ENCODE measurements at places on chromosomes 6 and 20.

DNA sequence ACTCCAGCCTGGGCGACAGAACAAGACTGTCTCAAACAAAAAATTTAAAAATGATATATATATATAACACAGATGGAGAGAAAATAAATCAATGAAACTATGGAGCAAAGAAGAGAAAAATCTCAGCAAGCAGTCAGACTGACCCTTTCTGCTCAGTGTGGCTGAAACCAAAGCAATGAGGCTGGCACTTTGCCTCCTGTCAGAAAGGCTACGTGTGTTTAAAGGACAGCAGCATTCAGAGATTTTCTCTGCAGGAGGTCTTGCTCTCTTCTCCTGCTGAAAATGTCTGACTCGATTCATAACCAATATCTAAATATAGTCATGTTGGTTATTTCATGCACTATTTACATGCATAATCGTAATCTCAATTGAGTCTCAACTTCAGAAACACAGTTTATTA lies 527.0 kb upstream of the JARID2 start:
- DNase-seq: peak; percentile 36

GRCh38 chr6:21367649-21368154 lies 225.8 kb upstream of the SOX4 start:
- DNase-seq: no peak

DNA sequence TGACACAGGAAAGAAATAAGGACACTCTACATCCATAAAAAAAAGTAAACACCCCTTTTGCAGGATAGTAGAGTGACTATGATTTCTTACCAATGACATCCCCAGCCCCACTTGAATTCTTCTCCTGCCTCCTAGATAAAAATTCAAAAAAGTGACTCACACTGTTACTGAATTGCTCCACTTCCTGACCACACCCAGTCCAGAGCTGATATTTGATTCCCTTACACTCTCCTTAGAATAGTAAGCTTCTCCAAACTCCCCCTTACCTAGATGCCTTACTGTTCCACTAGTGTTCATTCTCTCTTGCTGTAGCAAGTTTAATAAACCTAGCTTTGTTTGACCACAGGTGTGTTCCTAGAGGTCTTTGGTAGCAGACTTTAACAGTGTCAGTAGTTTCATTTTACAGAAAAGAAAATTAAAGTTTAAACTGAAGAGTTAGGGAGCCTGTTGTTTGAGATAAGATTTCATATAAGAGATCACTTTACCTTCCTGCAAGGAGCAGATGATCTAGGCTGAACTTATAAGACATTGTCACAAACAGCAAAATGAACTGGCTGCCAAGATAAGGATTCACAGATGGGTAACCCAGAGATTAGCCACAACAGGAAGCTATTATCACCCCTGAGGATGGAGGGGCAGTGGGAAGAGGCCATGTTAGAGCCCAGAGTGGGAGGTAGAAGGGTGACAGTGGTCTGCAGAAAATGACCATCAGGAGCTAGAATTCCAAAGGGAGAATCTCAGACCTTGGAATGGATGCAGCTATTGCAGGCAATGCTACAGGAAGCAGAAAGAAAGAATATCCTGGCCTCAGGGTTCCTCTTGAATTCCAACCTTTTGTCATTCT lies 28.4 kb upstream of the BTN3A2 start:
- DNase-seq: peak; percentile 29

DNA sequence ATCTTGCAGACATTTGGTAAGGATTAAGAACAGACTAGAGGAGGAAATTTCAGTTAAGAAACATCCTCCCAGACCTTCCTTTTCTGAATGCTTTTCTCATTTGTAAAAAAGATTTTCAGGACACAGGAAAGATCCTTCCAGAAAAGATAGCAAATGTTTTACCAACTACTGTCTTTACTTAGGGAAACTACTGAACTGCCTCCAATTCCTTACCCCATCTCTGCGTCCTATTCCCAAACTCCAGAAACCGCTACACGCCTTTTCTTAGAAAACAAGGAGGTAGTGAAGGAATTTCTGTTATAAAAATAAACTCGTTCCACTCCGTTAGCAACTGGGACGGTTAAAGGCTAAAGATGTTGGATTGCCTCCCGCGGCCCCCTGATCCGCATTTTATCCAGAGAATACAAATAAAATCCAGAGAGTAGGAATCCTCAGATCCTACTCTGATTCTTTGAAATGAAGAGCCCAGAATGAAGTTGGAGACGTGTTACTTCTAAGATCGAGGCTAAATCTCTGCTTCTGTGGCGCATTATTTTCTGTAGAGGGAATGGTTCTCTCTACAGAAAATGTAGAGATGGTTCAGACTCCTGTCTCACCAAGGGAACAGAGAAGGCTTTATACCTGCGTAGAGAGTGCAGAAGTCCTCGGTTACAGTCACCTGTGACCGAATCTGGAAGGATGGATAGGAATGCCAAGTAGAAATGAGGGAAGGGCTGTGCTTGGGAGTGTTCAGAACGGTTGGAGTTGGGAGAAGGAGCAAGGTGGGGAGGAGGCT lies 133.0 kb downstream of the GPX5 start:
- peak; percentile 25 for DNase-seq

DNA sequence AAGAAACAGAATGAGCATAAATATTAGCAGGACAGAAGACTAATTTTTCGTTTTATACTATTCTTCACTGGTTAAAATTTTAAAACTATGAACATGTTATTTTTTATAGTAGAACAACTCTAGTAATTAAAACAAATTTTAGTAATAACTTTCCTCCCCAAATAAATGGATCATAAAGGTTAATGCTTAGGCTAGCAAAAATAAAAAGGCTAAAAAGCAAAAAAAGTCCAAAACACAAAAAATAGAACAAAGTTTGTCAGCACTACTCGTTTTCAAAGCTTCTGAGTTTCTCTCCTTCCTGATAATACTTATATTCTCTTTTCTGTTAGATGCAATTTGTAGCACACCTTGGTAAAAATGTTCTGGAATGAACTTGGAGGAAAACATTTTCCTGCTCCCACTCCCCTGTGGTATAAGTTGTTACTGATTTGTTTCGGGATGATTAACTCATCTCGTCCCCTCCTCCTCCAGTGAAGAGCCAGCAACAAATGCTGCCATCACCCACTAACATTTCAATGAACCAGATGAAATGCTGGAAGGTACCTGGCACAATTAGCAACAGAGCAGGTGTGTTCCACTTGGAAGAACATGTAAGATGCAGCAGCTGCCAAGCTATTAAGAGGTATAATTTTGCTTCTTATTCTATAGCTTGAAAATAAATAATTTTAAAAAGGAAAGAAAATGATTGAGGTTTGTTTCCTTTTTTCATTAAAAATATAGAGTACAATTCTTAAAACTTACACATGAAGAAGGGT lies 130.5 kb downstream of the MYB start:
- no peak for DNase-seq

- no peak for DNase-seq
Measured at GRCh38 chr6:145866456-145867396, 52.1 kb upstream of the FBXO30 start.

- DNase-seq: peak; percentile 51
Measured at GRCh38 chr6:2695454-2696095, 55.1 kb downstream of the MYLK4 start.

DNA sequence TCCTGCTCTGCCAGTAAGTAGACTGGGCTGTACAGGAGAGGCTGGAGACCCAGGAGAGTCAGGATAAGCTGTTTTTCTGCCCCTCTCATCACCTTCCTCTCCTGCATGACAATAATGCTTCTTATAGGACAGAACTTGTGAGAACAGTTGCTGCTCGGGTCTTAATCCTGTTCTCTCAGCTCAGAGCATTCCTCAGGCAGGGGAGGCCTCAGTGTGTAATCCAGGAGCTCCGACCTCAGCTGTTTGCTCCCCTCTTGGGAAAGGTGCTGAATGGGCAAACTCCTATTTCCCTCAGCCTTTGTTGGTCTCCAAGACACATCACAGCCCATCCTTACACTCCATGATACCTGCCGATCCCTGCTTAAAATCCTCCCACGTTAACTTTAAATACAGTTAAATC lies 134.9 kb upstream of the LRFN2 start:
- no peak for DNase-seq

GRCh38 chr6:33998660-33999059 lies 147.2 kb downstream of the GRM4 start:
- no peak for DNase-seq

DNA sequence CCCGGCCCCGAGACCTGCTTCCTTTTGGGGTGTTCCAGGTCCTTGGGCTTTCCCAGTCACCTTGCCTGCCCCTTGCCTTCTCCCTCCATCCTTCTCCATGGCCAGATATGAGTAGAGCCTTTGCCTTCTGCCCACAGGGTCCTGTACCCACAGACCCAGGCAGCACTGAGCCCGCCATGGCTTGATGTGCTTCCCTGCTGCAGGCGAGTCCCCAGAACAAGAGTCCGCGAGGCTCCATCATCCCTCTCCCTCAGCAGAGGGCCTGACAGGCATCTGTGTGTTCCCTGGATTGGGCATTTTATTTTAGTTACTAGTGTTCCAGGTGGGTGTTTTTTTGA lies 21.9 kb downstream of the PYGB start:
- DNase-seq: no peak

- DNase-seq: no peak
Measured at GRCh38 chr20:19511931-19512330, 246.1 kb upstream of the RIN2 start.

GRCh38 chr6:133432021-133432989 lies 191.1 kb downstream of the EYA4 start:
- no peak for DNase-seq

All from astrocyte of the hippocampus (primary cell).